T-cell (primary cell): ENCODE measurements at places on chromosomes 1 and 21. TPM values are rescaled to one million over a fixed set of nuclear protein-coding genes. Genes with fewer than 3 reads are reported as not detected.

Gene LRRC71
- total RNA-seq = not detected

Gene SPTA1
- 0.09 TPM for total RNA-seq

Gene IGSF21
- not detected for total RNA-seq

Gene S100A3
- total RNA-seq = not detected

Gene SPRR2A
- total RNA-seq = not detected

Gene KCNC4
- 15.0 TPM for total RNA-seq

Gene CELA3B
- 7.3 TPM for total RNA-seq

Gene HSPB7
- total RNA-seq = not detected

Gene NCF2
- total RNA-seq = 6.9 TPM

Gene CPT2
- total RNA-seq = 17.5 TPM

Gene GNB1
- total RNA-seq = 295 TPM

Gene GBP4
- 24.7 TPM for total RNA-seq

Gene S100A16
- not detected for total RNA-seq
